ENCODE measurements at places on chromosomes 13 and 19.

GRCh38 chr13:52744842-52745375, 5.3 kb upstream of the CNMD start:
- no peak for DNase-seq

GRCh38 chr13:30175166-30175565, 132.2 kb downstream of the KATNAL1 start:
- no peak for DNase-seq

DNA sequence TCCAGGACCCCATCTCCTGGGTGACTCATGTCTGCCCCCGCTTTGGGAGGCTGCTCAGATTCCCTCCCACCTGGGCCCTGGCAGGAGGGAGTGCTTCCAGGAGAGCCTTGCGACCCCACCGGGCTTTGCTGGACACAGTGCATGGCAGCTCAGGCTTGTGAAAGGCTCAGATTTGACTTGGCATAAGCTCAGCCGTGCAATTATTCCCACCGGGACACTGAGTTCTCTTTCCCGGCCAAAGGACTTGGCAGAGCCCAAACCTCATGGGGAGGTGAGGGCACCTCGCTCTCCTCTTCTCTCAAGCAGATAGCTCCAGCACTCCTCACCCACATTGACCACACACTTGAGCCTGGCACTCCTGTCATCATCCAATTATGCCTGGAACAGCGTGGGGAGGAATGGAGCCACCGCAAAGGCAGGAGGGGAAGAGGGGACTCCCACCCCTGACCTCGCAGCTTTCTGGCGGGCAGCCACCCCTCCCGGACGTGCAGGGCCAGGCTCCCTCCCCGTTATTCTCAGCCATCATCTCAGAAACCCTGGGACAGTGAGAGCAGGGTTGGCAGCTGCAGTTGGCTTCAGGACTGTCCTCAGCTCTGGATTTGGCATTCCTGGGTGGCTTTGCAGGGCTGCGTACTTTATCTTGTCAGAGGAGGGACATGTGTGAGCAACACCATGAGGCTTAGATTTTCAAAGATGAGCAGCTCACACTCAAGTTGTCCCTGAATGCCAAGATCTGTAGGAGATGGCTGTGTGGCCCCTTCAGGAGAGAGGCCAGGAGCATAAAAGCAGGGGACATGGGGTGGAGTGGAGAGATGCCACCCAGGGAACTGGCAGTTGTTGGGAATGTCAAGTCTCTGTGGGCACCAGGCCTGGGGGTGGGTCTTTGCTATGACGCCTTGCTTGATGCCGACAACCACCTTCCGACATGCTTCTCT, 306.2 kb downstream of the TEX29 start:
- DNase-seq: no peak

- no peak for DNase-seq
Observed at GRCh38 chr13:110301083-110301482, 5.9 kb downstream of the COL4A1 start.

DNA sequence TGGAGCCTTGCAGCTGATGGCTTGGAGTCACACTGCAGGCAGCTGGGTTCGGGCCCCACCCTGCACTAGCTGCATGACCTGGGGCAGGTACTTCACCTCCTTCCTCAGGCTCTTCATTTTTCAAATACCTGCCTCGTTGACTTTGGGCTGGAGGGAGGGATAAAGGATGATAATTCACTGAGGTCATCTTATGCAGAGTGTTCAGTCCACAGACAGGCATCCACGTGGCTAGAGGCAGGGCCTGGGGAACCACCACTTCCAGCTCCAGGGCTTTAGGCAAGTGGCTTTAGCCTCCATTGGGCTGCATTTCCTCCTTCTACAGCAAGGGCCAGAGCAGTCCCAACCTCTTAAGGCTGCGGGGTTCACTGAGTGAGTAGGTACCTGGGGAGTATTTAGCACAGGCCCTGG, 84.8 kb downstream of the SIPA1L3 start:
- DNase-seq: no peak

DNA sequence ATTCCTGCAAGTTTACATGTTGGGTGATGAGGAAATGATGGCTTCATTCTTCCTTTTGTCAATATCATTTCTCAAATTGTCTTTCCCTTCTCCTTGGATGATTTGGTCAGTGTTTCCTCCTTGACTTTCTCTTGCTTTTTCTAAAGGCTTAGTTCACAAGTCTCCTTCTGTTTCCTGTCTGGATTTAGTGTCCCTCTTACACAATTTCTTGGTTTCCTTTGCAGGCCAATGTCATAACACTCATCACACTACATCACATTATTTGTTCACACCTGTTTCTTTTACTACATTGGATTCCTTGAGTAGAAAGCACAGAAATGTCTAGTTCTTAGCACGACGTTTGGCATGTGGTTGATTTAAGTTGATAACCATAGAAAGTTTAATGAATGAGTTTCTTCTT, 490.7 kb downstream of the TDRD3 start:
- no peak for DNase-seq

DNA sequence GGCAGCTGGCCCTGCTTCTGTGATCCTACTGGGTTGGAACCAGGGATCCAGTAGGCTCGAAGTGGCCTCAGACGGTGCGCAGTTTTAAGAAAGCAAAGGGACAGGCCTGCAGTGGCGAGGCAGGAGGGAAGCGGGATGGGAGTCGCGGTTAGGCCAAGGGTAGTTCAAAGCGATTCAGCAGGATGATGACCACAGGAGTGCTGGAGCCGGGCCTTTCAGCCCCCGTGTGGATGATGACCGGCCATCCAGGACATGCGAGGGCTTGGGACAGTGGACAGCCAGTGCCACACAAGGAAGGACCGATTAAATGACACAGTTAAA, 854 bp downstream of the RNASEH2B start:
- DNase-seq: no peak

DNA sequence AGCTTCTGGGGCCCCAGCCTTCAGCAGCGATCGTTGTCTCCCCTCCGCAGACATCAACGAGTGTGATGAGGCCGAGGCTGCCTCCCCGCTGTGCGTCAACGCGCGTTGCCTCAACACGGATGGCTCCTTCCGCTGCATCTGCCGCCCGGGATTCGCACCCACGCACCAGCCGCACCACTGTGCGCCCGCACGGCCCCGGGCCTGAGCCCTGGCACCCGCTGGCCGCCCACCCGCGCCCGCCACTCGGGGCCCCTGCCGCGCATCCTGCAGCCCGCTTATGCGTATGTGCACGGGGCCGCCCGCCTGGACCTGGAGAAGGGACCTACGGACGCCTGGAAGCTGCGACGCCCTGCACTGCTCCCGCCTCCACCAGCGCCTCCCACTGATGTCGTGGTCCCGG, 28.2 kb downstream of the LTBP4 start:
- DNase-seq: no peak

GRCh38 chr13:71524613-71525304, 342.2 kb downstream of the DACH1 start:
- DNase-seq: no peak

- no peak for DNase-seq
Observed at GRCh38 chr13:106115081-106115480, 420.4 kb downstream of the EFNB2 start.

- DNase-seq: no peak
Observed at GRCh38 chr19:29985196-29985595, 43.2 kb downstream of the URI1 start.

All from hippocampal formation (tissue), 2 donors.